ENCODE measurements at places on chromosomes 11 and 22.

- DNase-seq = no peak
These were observed 198.2 kb upstream of the POU2AF2 start for GRCh38 chr11:111047374-111047773.

GRCh38 chr11:67024966-67025365 lies 2.0 kb downstream of the SYT12 start:
- DNase-seq = no peak

DNA sequence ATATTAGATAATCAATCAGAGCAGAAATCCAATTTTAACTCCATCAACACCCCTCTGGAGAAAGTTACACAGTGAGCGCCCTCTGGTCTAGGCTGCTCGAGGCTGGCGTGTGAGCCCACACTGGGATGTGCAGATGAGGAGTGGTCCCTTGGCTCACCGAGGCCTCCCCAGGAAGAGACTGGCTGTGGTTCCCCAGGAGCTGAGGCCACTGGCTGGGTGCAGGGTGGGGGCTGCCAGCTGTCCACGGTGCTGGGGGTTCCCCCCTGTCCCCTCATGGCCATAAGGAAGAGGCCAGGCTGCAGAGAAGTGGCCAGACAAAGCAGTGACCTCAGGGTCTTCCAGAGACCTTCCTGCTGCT lies 750.7 kb downstream of the BRD1 start:
- no peak for DNase-seq

DNA sequence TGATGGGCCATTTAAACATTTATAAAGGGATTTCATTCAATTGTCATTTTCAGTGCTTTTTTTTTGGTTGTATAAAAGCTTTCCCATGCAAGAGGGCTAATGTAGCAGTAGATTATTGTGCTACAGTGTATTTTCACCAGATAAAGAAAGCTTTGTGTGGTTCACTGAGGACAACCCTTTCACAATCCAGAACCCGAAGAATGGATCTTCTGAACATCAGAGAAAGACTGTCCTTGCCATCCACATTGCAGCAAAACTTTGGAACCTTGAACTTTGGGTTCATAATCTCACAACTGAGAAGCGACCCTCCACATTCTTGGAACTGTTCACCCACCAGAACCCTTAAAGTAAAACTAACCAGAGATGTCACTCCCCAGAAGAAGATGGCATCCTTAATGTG lies 9.3 kb downstream of the APOBEC3H start:
- DNase-seq = no peak

DNA sequence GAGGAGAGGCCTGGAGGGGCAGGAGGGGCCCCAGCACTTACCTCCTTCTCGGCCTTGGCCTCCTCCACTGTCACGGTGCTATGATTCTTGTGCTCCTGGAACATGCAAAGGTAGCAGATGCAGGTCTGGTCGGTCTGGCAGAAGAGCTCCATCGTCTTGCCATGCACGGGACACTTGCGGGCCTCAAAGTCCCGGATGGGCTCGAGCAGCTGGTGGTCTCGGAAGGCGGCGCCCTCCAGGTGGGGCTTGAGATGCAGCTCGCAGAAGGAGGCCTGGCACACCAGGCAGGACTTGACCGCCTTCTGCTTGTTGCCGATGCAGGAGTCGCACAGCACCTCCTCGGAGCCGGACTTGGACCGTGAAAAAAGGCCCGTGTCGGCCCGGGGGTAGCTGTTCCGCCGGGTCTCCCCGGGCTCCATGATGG lies 714 bp downstream of the TRIM29 start:
- no peak for DNase-seq

DNA sequence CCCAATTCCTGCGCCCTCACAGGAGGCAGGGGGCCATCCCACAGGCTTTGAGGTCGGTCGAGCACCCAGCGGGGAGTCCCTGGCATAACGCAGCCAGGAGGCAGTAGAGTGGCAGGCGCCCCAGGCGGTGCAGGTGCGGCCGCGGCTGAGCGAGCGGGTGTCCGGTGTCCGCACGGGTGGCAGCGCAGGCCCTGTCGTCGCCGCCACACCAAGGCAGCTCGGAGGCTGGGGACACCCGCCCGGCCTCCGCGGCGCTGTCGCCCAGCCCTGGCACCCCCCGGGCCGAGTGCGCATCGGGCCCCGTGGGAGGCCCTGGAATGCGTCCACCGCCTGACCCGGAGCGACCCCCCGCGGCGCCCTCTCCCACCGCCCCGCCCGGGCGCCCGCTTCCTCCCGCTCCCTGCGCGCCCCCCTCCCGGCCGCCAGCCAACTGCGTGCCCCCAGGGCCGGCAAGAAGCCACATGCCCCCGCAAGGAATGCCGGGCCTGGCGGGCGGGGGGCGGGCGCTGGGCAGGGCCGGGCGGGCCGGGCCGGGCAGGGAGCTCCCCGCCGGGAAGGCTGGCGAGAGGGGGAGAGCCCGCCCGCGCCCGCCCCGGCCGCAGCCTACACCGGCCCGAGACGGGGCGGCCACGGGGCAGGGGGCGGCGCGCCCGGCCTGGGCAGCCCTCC lies 33.9 kb downstream of the PRDM11 start:
- no peak for DNase-seq

- DNase-seq = no peak
These were observed 11.2 kb downstream of the SYT7 start for GRCh38 chr11:61569701-61570100.

DNA sequence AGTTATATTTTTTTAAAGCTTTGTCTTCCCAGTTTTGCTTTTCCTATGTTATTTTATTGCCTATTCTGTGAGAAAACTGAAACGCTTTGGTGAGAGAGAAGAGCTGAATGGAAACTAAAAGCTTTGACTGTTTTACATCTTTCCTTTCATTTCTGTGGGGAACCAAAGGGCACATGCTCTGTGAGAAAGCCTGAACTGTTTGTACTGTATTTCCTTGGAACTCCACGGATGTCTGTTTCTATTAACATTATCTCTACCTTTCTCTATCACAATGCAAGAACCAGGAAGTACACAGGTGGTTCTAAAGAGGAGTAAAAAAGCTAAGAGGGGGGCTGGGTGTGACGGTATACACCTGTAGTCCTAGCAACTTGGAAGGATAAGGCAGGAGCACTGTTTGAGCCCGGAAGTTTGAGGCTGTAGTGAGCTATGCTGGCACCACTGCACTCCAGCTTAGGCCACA lies 43.8 kb downstream of the CELF1 start:
- no peak for DNase-seq

GRCh38 chr11:18495271-18495670 lies 31.5 kb downstream of the TSG101 start:
- DNase-seq = no peak

DNA sequence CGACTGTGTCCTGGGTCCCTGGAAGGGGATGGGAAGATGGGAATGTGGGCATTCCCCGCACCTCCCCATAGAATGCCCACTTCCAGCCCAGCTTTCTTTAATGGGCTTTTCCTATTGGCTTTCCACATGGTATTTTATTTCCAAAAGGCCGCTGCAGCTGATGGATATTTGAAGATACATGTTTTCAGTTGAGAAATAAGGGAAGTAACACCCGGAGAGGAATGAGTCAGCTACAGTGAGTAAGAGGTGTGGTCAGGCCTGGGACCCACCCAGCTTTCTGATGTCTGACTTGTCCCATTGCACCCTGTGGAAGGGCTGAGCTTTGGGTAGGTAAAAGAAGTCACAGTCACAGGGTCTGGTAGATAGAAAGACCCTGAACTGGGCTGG lies 476.9 kb downstream of the MIAT start:
- DNase-seq = no peak

- DNase-seq = no peak
These were observed 20.3 kb upstream of the NLRP6 start for GRCh38 chr11:257766-258493.

DNA sequence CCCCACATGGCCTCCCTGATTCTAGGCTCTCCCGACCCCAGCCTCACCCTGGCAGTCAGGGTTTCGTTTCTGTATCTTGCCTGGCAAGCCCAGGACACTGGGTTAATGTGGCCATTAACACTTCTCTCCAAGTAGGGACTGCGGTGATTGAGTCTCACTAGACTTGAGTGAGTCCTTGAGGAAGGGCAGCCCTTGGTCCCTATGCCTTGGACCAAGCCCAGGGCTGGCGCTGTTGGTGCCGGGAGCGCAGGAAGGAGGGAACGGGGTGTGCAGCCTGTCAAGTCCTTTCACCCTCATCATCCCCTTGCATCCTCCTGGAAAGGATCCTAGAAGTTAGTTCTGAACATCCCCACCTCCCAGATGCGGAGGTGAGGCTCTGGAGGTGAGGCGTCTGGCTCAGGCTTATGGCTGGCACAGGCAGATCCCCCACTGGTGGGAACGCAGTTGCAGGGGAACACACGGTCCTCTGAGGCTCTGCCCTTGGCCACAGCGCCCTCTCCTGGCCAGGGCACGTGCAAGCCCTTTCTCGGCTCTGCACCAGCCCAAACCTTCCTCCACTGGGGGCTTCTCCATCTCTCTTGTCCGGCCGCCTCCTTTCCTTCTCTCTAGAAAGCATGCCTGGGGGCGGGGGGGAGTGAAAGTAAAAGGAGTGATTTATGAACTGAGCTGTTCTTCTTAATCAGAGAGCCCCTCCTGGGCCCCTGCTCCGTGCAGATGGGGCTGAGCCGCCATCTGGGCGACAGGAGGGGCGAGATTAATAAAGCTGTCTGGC lies 56.7 kb downstream of the TP53I11 start:
- no peak for DNase-seq

DNA sequence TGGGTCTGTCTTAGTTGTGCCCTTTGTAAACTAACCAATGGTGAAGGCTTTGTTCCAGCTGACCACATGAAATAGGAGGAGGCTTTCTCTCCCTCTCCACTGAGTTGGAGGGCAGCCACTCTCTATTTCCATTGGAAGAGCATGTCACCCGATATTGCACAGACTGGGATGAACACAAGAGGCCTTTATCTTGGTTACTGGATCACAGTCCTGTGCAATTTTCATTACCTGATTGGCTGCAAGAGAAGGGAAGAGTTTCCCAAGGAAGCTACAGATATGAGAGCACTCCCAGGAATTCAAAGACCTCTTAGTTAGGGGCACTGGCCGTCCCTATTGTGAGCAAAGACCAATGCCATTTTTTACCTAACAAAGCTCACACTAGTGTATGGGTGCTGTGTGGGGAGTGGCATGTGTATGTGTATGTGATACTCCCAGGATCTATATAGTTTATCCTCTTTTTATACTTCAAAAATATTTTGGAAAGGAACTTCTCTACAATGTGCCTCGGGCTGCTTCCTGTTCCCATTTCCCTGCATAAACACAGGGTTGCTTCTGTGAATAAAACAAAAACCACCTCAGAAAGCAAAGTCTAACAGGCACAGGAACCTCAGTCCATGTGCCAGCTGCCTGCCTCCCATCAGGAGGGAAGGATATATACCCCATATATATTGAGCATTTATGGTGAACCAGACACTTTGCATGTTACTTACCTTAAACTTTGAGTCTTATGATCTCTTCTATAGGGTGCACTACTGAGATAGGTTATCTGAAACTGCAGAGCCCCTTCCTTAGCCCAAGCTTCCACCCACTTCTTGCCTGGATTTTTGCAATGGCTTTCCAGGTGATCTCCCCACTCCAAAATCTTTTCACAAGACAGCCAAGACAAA lies 126.5 kb downstream of the RASSF10 start:
- DNase-seq = no peak

DNA sequence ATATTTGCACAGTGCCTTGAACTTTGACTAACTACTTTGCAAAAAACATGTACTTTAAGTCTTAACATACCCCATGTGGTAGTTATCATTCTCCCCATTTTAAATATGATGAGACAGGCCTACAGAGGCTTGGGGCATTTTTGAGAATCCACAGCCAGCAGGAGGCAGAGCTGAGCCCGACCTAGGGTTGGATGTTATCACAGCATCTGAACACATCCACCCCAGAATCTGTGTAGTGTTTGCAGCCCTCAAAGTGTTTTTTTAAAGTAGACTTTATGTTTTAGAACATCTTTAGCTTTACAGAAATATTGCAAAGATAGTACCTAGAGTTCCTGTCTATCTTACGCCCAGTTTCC lies 17.6 kb downstream of the OTOG start:
- no peak for DNase-seq

DNA sequence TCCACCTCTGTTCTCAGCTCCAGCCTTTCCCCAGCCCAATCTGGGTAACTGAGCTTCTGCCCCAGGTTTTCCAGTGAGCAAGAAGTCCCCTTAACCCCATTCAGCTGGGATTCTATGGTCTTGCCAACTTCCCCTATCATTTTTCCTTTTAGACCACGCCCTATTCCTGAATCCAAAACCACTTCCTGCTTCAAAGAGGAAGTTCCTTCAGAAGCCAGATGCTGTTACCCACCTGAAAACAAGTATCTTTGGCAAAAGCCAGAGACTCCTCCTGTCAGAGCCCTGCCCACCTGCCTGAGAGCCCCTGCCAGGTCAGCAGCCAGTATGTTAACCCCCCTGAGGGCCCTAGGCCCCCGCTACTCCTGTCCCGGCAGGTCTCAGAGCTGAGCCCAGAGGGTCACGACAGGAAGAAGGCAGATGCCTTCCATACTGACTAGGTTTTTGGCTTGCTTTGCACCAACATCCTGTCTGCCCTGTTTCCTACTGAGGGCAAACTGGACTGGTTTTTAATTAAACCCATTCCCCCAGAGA lies 20.3 kb upstream of the MICAL2 start:
- no peak for DNase-seq

Data from cortex of kidney (tissue), 1 donor.